ENCODE measurements at places on chromosomes 3 and 15.

GRCh38 chr3:3038201-3038991, 71.8 kb downstream of the IL5RA start:
- no peak for DNase-seq

DNA sequence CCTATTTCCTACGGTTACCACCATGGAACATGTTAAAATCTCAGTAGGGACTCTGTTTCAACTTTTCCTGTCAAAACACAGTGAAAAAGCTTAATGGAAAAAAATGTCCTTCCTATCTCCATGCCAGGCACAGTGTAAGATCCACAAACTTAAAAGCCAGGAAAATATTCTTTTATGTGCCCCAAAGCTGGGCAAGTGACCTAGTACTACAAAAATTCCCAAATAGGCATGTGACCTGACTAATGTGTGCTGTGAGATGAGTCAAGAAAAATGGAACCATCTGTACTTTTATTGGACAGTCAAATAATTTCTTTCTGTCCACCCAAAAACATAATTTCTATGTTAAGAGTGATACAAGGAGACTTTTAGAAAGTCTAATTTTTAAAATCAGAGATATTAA, 406.0 kb downstream of the ZBTB20 start:
- DNase-seq, result no peak

- peak; percentile 83 for DNase-seq
These were observed 30.9 kb downstream of the DAG1 start for GRCh38 chr3:49500732-49501609.

DNA sequence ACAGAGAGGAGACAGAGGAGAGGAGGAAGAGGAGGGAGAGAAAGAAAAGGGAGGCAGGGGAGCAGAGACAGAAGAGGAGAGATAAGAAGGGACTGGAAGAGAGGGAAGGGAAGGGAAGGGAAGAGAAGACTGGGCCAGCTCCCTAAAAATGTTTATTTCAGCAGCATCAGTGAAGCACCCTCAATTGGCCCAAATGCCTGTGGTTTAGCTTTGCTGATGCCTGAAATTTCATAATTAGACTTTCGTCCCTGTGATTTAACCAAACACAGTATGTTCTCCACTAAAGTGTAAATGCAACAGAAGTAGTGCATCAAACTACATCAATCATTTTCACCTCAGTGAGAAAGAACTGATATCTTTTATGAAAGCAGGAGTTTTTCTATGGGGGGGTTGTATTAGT, 55.9 kb downstream of the NOX5 start:
- DNase-seq, result no peak

DNA sequence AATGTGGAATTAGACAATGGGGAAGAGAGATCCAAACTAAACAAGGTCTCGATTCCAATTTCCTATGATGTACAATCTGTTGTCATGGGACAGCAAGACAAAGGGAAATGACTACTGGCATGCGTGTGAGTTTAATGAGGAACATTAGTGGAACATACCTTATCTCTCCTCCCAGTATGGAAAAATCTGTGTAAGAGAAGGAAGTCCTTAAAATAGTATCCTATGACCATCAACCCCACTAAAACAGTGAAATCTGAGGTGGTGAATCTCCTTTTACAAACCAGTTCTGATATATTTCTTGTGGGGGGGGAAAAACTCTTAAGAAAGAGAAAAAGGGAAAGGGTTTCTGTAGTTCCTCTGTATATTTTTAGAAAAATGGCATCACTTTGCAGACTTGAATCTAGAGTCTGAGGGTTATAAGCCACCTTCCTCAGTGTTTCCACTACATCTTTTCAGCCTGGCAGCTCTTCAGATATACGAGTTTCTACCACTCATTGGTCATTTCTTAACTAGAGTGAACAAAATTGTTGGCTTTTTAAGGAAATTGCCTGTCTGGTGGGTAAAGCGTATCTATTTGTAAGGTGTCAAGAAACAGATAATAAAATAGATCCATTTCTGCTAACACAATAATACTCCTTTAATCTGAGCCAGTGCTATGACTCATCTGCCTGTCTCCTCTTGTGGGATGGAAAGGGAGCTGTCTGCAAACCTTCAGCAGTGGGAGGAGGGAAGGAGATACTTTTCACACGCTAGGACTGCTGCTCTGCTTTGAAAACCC, 3.0 kb upstream of the TNFAIP8L3 start:
- no peak for DNase-seq

Data from aorta (tissue), 5 donors.